ENCODE measurements at places on chromosomes 4 and X.

DNA sequence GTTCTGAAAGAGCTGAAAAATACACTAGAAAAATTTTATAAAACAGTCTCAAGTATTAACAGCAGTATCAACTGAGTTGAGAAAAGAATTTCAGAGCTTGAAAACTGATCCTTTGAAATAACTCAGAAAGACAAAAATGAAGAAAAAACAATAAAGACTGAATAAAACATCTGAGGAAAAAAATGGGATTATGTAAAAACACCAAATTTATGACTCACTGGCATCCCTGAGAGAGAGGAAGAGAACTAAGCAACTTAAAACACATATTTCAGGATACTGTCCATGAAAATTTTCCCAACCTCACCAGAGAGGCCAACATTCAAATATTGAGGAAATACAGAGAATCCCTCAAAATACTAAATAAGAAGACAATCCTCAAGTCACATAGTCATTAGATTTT is 22.9 kb downstream of the PABPC4L start:
- DNase-seq = no peak

GRCh38 chr4:48167538-48168263 is 33.7 kb upstream of the TXK start:
- no peak for DNase-seq

DNA sequence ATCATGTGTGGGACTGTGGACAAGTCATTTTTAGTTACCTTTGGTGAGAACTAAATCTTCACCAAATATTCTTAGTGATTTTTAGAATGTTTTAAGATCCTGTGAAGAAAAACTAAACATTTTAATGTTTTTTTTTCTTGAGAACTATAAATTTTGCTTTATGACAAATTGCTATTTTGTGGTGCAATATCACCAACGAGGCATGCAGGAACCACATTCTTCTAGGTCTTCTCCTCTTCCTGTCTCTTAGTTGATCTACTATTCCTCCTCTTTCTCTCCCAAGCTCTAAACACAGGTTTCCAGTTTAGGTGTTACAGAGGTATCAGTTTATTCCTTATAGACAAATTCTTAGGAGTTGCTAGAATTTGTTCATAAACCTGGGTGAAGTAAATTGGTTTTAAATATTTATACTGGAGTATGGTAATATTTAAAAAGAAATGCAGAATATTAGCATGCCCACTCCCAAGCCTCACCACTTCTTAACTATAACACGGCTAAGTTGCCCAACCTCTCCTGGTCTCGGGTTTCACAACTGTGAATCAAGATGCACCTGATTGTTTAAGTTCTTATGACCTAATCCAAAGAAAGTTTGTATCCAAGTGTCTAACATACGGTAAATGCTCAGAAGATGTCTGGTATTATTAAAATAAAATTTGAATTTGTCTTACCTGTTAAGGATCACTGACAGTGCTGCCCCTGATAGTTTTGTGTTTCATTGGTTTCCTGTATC is 56.5 kb upstream of the CLNK start:
- no peak for DNase-seq

DNA sequence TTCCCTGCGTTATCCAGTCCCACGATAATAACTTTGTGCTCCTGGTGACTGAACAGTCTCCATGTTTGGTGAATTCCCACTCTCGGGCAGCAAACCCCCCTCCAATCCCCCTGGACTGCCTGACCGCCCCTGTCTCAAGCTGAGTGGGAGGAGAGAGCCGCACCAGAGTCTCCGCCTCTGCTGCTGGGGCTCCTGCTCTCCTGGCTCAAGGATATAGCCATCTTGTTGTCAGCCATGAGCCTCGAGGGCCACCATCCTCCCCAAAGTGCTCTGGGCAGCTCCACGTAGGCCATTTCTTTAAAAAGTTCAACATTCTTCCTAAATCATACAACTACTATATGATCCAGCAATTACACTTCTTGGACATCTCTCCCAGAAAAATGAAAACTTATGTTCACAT is 49.3 kb upstream of the PGRMC1 start:
- no peak for DNase-seq

GRCh38 chr4:149280806-149281205 is 534.8 kb downstream of the IQCM start:
- DNase-seq = no peak

DNA sequence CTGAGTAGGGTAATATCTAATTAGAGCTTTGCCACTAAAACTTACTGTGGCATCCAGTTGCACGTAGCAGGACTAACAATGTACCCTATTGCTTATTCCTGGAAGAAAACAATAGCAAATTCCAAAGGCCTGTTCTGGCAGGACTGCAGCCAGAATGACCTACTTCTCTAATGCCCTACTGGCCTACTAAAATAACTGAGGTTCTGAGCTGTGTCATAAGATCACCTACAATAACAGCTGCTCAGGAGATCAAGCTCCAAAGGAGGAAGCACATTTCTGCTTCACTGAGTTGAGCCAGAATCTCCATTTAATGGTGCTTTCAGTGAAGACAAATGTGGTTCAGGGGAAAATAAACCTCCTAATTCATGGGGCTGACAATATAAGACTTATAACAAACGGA is 42.2 kb upstream of the CXCL8 start:
- no peak for DNase-seq

DNA sequence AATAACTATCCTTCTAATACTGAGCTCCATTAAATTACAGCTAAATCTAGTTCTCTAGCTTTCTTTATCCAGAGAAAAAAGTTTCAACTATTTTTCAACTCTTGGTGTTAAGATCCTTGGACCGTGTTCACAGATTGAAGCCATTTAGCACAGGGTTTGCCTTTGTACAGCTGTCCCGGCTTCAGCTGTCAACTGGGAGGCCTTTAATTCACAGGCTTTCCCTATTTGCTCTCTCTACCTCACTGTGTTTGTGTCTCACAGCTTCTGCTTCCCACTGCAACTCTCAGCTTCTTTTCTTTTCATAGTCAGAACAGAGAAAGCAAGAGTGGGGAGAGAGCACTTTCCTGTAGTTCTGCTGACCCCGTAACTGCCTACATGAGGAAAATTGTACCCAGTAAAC is 76.9 kb upstream of the SMAD1 start:
- no peak for DNase-seq

- no peak for DNase-seq
Observed at GRCh38 chr4:152255437-152255836, 280.5 kb downstream of the FBXW7 start.

DNA sequence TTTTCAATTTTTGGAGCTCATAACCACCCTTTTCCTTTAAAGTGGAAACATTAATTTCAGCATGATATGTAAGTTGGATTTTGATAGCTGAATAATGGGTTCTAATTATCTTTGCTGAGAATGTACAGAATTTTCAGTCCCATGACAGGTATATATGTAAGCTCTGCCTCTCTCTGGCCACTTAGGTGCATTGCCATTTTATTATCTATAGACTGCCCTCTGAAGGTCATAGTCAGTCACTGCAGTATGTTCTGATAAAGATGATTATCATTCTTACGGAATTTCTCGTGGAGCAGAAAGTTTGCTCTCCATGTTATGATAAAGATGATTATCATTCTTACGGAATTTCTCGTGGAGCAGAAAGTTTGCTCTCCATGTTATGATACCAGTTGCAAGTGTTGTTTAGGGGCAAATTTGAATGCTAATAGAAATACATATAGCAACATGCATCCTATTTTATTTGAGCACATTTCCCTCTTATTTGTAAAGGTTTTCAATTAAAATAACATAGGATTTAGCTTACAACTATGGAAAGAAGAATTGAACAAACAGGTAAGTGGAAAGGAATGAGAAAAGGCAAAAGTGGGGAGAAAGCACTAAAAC is 10.4 kb downstream of the AFP start:
- peak; percentile 27 for DNase-seq

DNA sequence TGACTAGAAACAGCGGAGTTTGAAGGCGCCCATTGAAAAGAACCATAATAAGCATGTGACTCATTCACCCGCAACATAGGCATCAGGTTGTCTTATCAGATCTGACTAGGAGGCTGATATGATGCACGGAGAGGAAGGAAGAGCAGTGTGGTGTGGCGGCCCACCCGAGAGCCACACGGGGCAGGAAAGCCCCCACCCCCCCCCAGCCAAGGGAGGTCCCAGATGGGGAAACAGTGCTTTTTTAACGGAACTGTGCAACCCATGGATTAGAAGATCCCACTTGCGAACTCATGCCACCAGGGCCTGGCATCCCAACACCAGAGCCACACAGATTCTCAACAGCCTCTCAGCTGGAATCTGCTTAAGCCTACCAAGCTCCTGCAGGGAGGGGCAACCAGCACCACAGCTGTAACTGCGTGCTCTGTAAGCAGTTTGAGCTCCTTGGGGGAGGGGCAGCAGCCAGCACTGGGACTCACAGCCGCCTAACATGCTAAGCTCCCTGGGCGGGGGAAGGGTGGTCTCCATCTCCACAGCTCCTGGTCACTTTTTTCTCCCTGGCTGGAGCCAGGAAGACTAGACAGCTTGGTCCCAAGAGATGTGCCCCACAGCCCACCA is 466.2 kb downstream of the PDGFC start:
- no peak for DNase-seq

DNA sequence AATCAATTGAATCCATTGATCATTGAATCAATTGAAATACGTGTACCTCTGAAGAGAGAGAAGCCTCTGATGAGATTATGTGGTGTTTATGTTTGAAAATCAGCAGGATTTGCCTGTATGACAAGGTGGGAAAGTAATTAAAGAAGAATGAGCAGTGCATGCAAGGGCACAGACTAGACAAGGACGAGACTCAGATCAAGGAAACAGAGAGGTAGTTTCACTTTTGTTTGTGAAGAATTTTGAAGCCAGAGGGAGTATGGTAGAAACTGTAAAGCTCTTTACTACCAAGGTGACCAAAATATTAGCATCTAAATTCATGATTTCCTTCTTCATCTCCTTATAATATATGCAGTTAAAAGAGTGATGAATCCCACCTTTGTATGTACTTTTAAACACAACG is 1830.0 kb upstream of the IGFBP7 start:
- no peak for DNase-seq

DNA sequence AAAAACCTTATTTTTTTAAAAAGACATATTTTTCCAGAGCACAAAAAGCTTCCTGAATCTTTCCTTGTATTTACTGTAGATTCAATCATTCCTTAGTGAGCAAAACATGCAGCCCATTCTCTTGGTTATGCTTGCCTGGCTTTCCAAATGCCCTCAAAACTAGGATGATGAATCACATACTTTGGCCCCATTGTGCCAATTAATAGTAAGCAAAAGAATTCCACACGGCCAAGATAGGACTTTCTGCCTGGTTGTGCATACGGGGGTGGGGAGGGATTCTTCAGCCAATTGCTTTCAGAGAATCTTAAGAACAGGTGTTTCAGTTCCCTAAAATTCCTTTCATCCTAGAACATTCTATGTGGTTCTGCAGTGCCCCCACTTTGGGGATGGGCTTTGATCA is 7.0 kb downstream of the RAI2 start:
- no peak for DNase-seq

DNA sequence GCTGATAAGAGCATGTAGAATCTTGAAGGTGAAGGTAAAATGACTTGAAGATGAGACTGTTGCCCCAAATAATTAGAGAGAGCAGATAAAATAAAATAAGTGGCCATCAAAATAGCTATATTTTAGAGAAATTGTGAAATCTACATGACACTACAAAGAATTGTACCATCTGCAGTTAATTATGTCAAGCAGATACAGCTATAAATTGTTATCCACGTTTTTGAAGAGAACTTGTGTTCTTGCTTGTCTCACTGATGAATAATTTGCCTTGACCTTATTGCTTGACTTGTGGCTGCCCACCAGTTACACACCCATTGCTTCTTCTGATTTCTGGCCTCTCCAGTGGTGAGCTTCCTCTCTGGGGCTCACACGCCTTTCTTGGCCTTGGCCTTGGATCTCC is 75.8 kb upstream of the TNIP3 start:
- DNase-seq = no peak

DNA sequence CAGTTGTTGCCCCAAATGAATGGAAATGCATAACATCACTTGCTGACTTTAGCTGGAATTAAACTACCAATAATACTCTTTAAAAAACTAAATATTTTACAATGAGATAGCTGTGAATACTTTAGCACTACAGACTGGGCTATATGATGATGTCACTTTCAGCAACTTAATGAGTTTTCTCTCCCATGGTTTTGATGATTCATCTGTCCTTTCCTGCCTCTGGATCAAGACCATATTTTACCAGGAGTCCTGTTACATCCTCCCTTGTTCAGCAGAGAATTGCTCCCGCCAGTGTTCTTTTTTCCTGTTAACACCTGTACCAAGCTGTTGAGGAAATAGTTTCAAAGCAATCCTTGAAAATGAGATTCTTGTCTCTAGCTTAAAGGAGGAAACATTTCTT is 543.0 kb downstream of the SPRY1 start:
- DNase-seq = peak; percentile 6
